ENCODE measurements at places on chromosomes 1 and 21.

DNA sequence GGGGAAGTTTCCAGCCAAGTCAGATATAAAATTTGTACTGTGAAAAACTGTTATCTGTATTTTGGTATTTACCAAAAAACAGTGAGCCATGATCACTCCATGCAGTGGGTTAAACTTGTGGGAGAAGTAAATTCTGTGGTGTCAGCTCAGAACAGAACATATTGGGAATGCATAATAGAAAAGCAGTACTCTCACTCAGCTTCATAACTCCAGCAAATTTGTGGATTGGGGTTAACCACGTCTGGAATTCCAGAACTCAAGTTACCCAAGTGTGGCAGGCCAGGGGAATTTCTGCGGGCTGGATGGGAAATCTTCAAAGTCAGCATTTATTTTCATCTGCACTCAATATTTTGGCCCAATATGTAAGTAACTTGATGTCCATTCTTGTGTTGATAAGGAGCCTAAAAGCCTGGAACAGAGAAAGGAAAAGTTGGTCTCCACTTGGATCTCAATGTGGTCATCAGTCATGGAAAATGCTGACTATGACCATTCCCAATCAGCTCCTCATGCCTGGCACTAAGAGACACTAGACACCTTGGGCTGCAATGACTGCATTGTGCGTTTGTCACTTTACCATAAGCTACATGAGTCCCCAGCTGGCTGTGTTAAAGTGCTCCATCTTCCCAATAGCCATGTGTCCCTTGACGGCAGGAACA lies 39.1 kb upstream of the ENAH start:
- DNase-seq: peak; percentile 80

- DNase-seq: no peak
Observed at GRCh38 chr1:36881068-36881405, 153.3 kb downstream of the GRIK3 start.

DNA sequence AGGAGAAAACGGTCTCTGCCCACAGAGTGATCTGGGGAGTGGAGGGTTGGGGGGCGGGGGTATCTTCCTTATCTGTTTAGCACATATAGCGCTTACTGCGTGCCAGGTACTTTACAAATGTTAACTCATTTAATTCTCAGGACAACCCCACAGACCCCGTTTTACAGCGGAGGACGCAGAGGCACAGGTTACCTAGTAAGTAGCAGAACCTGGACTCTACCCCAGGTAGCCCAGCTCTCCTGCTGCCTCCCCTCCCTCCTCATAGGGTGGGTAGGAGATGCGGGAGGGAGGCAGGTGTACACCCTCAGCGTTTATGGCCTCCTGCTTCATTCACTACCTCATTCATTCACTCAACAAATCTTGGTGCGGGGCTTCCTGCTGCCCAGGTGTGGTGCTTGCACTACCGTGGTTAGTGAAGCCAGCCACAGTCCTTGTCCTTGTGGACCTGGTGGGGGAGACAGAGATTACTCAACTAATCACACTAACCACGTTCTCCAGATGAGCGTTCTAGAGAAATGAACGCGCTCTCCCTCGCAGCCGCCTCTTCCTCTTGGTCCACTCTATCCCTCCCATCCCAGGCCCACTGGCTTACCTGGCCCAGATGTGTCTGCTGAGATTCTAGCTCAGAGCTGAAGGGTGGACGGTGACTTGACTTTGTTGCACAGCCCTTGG lies 102.0 kb downstream of the IER5 start:
- no peak for DNase-seq

GRCh38 chr1:179012038-179012437 lies 13.7 kb upstream of the FAM20B start:
- DNase-seq: no peak

- DNase-seq: no peak
Observed at GRCh38 chr1:29574871-29575270, 338.5 kb downstream of the PTPRU start.

- peak; percentile 22 for DNase-seq
Observed at GRCh38 chr1:61141288-61142042, 59.1 kb downstream of the NFIA start.

GRCh38 chr1:246577082-246577719 lies 10.9 kb downstream of the CNST start:
- no peak for DNase-seq

- no peak for DNase-seq
Observed at GRCh38 chr1:193311226-193311948, 125.0 kb upstream of the B3GALT2 start.
